ENCODE measurements at places on chromosomes 11 and 22. TPM values are rescaled to one million over a fixed set of nuclear protein-coding genes. Genes with fewer than 3 reads are reported as not detected.

DNA sequence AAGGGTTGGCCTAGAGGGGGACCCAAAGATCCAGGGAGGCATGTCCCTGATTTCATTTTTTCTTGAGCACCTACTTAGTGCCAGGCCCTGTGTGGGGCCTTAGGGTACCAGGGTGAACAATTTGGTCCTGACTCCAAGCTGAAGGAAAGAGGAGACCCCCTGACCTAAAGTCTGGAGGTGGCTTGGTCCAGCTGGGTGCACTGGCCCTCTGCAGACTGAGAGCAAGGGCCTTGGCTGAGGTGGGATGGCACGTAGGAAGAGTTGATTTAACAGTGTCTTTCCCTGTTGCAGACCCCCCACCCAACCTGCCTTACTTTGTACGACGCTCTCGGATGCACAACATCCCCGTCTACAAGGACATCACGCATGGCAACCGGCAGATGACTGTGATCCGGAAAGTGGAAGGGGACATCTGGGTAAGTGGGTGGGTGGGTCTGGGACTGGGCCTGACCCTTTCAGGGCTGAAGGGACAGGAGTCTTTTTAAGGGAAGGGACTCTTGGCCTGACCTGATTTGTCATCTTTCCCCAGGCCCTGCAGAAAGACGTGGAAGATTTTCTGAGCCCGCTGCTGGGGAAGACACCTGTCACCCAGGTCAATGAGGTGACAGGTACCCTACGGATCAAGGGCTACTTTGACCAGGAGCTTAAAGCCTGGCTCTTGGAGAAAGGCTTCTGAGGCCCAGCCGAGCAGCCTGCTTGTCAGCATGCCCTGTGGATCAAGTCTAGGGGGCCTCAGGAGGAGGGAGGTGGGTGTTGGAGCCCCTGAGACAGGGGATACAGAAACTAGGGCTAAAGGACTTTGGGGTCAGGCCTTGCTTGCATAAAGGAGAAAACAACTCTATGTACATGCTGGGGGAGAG is 3.3 kb downstream of the MRPL49 start:
- no peak for DNase-seq

- no peak for DNase-seq
Measured at GRCh38 chr11:1773131-1773993, 9.6 kb upstream of the CTSD start.

Gene APOC3
- total RNA-seq, result not detected

DNA sequence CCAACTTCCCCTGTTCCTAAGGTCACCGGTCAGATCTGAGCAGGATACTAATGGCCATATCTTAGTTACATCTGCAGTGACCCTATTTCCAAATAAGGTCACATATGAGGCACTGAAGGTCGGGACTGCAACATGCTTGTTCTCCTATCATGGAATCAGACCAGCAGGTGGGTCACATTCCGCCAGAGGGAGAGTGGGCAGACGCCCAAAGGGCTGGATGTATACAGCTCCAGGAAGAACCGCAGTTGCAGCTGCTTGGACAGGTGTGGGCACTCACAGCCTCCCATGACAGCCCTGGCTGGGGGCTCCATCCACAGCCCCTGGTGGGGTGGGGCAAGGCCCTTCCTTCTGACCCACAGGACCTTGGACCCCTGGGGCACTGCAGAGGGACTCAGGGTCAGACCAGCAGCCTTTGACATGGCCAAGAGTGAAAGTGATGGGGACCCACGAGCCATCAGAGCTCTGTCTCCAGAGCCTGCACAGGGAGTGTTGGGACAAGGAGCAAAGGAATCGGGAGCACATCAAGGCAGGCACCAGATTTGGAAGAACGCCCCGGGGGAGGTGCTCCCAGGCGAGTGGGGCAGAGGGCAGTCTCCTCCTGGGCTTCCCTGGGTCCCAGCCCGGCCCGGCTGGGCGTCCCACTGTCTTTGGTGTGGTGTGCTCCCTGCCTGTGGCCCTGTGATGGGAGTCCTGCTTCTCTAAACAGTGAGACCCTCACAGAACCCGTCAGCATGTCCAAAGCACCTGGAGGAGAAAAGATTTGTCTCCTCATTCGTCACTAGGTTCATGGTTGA is 13.3 kb upstream of the CD81 start:
- DNase-seq, result no peak

GRCh38 chr11:60959431-60959830 is 7.5 kb upstream of the SLC15A3 start:
- DNase-seq, result no peak

Gene C11orf87
- not detected for total RNA-seq

DNA sequence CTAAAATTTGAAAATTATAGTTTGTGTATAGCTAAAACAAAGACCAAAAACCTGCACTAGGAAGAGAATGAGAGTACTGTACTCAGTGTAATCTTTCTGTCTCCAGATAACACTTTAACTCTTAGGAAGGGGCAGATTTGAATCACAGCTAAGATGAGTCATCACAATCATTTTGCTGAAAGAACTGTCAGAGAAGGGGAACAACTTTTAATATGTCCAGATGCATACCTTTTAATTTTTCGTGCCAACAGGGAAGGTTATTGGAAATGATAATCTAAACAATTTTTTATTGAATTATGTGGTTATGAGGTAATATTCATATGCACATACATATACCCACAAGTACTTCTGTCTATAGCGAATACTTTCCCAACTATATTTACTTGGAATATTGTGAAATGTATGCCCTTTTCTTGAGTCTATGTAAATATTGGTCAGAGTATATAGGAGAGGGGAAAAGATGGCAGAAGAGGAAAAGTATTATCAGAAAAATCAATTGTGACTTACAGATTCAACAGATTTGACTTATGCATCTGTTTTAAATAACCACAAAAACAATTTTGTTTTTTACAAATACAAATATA is 51.1 kb upstream of the MUC15 start:
- no peak for DNase-seq

Gene GLB1L3
- not detected for total RNA-seq

Gene GGTLC3
- not detected for total RNA-seq

DNA sequence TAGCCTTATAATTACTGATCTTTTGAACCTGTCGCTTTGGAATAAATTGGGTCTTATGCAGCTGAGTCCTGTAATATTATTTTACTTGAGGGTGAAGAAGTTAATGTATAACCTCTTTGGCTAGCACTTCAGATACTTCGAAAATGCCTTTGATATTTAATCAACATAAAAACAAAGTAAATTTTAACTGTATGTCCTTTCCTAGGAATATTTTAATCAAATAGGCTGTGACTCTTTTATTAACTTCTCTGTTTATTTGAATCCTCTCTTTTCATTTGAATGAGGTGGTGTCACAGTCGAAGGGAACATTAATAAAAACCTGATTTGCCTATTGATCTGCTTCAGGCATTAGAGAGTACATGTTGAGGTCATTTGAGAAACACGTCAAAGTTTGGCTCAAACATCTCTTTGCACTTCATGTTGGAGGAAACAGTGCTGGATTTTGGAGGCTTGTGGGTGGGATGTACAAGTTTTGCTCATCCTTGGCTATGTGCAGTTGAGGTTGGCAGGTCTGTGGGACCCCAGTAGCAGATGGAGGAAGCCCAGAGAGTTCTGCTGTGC is 143.6 kb downstream of the NCAM1 start:
- DNase-seq, result no peak

- DNase-seq, result peak; percentile 32
Measured at GRCh38 chr22:30556388-30556787, 9.8 kb upstream of the SEC14L6 start.

Gene IL17REL
- total RNA-seq, result not detected

DNA sequence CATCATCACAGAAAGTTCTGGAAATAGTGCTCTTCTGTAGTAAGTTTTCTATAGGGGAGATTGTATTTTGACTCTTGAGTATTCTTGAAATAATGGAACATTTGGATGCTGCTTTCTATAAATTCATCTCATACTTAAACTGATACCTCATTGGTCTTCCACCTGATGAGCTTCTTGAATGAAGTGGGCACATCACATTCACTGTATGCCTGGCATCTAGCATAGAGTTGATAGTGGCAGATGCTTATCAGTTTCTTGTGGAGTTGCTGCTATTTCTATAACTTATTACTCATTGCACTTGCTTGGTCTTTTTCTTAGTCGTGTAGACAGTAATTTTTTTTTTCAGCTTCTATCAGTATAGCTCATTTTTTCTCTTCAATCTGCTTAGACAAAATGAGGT is 5.4 kb downstream of the ATXN10 start:
- no peak for DNase-seq

DNA sequence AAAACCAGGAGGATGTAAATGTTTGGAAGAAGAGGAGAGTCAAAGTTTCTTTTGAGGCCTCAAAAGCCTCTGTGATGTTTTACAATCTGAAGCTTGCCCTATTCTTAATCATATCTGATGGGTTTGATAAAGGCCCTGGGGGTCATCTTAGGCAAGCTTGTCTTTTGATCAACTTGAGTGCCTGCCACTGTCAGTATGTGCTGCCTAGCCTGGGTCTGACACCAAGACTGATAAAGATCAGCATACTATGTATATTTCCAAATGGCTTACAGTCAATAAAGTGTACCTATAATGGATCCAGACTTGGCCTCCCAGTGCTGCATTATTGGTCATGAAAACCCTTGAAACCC is 12.7 kb downstream of the EHF start:
- no peak for DNase-seq

Gene TMEM86A
- total RNA-seq, result 11.9 TPM

Gene MCM5
- total RNA-seq, result 88.4 TPM

DNA sequence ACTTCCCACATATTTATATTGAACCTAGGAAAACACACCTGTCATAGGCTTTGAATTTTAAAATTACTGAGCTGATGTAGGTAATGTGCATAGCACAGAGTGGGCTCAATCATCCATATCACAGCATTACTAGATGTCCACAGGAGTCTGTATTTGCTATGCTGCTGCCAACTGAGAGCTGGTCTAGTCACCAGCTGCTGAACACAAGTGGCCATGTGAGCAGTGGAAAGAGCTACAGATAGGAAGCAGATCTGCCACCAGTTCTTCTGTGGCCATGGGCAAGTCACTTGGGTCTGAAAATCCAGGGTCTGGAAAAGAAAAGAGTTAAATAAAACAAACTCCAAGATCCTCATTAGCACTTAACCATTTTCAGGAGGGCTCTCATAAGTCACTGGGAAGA is 91.8 kb downstream of the APIP start:
- no peak for DNase-seq

Gene SIK3
- 17.4 TPM for total RNA-seq

GRCh38 chr11:33321422-33321821 is 64.2 kb downstream of the HIPK3 start:
- DNase-seq, result no peak

Gene TCP11L1
- total RNA-seq, result 9.6 TPM

Gene WNT11
- not detected for total RNA-seq

DNA sequence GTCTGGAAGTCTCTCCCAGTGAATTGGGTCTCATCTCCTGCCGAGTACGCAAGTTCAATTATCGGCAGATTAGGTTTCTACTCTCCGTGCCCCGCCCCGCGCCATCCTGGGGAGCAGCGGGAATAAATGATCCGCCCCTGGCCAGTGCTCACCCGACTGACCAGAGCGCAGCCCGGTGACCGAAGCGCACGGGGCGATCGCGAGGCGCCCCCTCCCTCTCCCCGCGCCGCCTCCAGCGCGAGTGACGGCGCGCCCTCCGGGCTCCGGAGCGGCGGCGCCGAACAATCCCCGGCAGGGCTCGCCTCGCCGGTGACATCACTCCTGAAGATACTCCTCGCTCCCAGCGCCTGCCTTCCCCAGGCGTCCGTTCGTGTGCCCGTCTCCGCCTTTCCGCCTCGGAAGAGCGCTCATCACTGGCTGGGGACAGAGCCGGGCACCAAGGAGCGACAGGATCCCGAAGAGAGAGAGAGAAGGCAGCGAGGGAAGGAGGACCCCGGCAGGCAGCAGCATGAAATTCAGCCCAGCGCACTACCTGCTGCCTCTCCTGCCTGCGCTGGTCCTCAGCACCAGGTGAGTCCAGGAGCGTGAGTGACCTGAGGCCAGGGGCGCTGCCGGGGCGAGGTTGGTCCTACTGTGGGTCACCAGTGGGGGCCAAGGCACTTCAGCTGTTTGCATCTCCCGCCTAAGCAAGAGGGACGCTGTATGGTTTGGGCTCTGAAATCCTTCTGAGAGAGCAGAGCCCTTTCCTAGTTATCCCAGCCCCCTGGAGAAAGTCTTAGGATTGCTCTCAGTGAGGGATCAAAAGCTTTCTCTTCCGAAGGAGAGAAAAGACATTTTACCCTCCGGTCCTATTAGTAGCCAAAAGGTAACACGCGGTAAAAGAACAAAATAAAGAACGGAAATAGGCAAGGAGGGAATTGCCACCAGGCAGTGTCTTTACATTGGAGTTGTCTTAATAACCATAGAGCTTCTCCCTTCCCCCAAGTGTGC is at the start of gene LUZP2:
Gene LUZP2, plus strand, starts transcription at position 318 of the 990 bp plus-strand sequence.
- peak; percentile 53 for DNase-seq

- DNase-seq, result no peak
Measured at GRCh38 chr11:89293965-89294679, 116.4 kb downstream of the TYR start.
